ENCODE measurements at places on chromosomes 5 and 9.

DNA sequence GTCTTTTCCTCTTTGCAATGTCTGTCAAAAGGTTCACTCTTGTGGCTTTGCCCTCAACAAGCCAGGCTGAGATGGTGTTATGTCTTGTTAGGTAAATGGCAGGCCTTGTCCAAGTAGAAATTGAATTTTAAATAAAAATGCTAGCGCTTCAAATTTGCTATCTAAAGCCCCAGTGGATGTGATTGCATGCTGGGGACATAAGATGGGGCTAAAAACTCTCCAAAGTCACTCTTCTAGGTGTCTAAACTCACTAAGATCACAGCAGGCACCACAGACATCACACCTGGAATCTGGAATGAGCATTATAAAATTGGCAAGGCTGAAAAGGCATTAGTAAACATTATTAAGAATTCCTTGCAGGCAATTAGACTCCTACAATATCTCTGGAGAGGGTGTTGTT, 262.7 kb upstream of the CLINT1 start:
- no peak for DNase-seq

GRCh38 chr5:153660919-153661318, 170.4 kb downstream of the GRIA1 start:
- DNase-seq, result no peak

- no peak for DNase-seq
These were observed 577.4 kb downstream of the ACTL7B start for GRCh38 chr9:108278341-108278740.

GRCh38 chr5:56746553-56747339, 68.6 kb upstream of the MAP3K1 start:
- no peak for DNase-seq

GRCh38 chr9:18490641-18491370, 16.9 kb downstream of the ADAMTSL1 start:
- no peak for DNase-seq
